ENCODE measurements at places on chromosomes 1 and 21.

DNA sequence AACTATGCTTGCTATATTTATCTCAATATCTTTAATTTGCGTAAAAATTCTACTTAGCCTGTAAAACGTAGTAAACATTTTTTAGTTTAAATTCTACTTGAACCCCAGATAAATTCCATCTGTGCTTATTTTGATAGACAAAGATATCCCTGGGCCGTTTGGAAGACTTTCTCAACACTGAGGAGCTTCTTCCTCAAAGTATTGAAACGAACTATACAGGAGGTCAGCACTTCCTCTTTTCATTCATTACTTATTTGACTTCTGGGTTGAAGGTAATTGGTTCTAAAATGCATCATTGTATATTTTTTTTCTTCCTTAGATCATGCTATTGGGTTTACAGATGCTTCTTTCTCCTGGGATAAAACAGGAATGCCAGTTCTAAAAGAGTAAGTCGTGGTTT is 74.7 kb downstream of the HSPA13 start:
- no peak for DNase-seq

GRCh38 chr21:21401444-21401843 is 403.2 kb downstream of the NCAM2 start:
- DNase-seq, result no peak

GRCh38 chr1:21894034-21894881 is 42.9 kb downstream of the HSPG2 start:
- no peak for DNase-seq

DNA sequence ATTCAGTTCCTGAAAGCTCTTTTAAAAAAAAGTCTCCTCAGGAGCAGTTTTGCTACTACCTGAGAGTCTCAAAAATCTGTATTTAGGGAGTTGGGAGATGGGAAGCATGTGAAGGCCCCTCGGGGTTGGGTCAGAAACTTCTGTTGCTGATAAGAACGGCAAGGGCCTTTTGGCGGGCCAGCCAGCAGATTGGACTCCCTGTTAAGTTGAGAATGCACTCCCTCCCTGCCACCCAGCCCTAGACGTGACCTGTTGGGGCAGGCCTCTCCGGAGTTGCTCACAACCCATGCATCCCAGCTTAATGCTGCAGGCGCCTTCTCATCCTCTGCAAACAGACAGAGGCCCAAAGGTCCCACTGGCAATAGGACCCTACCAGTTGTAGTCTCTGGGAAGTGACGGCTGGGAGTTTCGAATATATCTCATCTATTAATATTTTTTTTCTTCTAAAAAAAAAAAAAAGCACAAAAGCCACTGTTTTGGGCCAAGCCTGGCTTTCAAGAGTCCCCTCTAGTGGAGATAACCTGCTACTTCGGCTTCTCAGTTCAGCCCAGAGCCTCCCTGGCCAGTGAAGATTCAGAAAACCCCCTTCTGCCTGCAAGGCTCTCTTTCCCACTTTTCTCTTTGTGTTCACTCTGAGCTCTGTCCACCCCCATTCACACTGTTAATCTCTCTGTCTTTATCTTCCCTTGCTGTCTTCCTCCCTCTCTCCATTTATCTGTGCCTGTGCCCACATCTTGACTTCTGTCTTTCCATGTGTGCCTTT is 5.3 kb downstream of the PLXNA2 start:
- no peak for DNase-seq

GRCh38 chr1:208121813-208122364 is 122.3 kb downstream of the PLXNA2 start:
- DNase-seq, result no peak

GRCh38 chr21:44088401-44088780 is 18.8 kb upstream of the PWP2 start:
- DNase-seq, result no peak

DNA sequence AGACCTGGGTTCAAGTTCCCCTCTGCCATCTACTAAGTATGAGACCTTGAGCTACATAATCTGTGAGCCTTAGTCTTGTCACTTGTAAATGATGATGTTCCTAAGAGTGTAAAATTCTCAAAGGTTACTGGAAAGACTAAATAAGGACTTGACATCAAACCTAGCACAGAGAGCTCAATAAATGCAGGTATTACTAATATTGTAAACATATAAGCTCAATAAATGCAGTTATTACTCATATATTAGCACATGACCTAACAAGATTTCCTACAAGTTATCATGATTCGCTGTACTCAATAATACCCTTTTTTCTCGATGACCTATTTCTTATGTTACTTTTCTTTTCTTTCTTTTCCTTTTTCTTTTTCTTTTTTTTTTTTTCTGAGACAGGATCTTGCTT is 174.9 kb downstream of the ZNF281 start:
- no peak for DNase-seq

DNA sequence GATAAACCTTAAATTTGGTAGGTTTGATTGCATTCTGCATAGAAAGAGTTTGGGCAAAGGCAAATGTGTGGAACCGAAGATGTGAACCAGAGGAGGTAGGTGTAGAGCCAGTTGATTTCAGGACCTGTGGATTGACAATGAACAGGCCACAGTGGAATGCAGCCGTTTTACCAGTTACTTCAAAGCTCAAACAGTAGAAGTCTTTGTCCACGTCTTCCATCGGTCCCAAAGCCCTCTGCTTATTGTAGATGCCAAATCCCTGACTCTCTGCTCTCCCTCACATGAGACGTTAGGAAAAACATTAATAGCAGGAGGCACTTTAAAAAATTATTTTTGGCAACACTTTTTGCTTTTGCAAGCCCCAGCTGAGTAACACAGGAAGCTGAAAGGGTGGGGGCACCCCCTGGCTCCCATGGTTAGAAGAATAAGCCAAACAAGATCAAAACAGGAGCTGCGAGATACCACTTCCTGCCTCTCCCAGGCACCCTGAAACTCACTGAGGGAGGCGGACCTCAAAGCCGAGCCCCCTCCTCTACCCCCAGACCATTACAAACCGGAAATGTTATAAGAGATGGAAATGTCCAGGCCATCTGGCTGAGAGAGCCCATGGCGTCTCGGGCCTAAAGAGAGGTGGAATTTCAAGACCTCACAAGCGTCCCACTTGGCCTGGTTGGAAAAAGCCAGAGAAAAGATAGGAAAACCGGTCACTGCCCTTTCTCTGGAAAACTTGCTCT is 13.5 kb downstream of the TRAF3IP3 start:
- DNase-seq, result no peak

- no peak for DNase-seq
Measured at GRCh38 chr21:15592271-15592860, 137.4 kb upstream of the USP25 start.

- no peak for DNase-seq
Measured at GRCh38 chr1:236253918-236254637, 27.7 kb downstream of the ERO1B start.

- no peak for DNase-seq
Measured at GRCh38 chr1:154453161-154453560, 48.0 kb downstream of the IL6R start.

DNA sequence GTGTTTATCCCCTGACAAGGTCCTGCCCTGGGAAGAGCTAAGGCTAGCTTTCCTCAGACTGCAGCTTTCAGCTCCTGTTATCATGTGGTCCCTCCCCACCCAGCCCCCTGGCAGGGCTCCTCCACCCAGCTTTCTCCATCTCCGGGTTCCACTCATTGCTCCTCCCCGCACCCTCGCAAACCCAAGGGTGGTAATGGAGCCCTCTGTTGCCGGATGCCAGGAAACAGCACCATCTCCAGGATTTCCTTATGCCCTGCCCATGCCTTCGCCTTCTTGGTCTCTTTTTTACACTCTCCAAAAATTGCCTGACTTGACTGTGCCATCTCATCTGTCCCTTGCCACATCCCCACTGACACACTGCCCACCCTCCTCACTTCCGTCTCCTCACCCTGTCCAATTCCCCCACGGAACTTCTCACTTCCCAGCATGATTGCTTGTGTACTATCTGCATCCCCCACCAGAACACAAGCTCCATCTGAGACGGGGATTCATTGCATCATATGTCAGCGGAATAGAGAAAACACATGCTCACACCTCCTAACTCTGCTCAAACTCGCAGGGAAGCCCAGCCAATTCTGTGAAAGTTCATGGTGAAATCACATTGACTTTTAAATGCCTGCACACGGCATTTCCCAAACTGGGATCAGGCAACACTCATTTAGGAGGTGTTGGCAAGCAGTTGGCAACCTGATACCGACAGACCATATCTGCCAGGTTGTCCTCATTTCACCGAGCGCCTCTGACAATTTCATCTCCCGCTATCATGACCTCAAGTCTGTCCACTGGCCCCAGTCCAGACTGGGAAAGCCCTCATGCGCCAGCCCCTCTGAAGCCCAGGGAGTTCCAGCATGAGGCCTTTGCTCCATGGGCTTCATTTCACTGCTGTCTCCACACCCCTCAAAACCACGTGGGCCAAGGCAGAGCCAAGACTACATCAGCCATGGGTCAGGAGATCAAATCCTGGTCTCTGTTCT is 201.1 kb downstream of the MATN1 start:
- no peak for DNase-seq

DNA sequence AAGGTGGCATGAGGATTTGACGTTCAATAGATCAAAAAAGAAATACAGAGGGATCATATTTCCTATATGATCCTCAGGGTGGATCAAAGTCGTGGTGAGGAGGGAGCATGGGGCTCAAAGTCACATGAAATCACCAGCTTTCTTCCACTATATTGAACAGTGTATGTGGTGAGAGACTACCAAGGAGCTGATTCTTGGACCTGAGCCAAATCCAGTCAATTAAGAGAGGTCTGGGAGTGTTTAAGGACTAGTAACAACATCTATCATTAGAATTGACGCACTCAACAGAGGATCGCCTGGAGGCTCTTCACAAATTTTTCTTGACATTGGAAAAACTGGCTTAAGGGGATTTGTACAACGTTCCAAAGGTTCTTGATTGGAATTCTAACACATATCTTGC is 267.7 kb upstream of the PROX1 start:
- DNase-seq, result no peak

DNA sequence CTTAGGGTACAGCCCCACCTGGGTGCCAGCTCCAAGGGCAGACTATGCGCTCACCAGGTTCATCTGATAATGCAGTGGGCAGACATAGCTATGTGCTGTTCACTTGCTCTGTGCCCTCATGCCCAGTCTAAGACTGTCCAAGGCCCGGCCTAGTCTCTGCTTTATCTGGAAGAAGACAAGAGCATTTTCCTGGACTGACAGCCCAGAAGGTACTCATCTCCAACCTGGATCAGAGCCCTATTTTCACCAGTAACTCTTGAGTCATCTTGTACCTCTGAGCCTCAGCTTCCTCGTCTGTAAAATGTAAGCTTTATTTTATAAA is 28.5 kb upstream of the LRRC8C start:
- DNase-seq, result no peak

DNA sequence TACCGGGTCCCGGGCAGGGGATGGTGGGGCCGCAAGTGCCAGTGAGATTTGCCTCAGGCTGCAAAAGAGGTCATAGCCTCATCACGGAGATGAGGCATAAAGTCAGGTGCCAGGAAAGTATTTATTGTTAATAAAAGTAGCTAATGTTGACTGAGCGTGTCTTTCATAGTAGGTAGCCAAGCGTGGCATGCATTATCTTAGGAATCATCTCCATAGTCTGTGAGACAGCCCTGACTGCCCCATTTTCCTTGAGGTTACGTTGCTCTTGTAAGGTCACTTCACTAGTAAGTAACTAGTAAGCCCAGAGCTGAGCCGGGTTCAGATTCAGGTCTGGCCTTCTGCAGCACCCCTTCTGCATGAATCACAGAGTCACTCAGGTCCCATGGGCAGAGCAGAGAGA is 174.2 kb downstream of the CAMTA1 start:
- DNase-seq, result no peak

DNA sequence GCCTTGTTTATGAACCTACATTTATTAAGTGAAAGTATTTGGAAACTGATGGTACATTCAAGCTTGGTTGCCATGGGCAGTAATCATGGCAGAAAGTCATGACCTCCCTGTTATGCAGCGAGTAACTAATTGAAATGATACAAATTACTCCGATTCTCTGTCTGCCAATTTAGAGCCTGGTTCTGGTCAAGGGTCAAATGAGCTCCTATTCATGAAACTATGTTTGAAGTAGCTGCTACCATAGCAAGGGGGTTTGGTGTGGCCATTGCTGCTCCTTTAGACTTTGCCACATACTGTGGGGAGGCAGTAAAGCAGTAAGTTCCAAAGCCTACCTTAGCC is 187.2 kb upstream of the FOXD3 start:
- no peak for DNase-seq

- DNase-seq, result no peak
Measured at GRCh38 chr1:23791516-23792047, 637 bp downstream of the LYPLA2 start.

- DNase-seq, result no peak
Measured at GRCh38 chr21:28581976-28582375, 410.7 kb downstream of the LTN1 start.

DNA sequence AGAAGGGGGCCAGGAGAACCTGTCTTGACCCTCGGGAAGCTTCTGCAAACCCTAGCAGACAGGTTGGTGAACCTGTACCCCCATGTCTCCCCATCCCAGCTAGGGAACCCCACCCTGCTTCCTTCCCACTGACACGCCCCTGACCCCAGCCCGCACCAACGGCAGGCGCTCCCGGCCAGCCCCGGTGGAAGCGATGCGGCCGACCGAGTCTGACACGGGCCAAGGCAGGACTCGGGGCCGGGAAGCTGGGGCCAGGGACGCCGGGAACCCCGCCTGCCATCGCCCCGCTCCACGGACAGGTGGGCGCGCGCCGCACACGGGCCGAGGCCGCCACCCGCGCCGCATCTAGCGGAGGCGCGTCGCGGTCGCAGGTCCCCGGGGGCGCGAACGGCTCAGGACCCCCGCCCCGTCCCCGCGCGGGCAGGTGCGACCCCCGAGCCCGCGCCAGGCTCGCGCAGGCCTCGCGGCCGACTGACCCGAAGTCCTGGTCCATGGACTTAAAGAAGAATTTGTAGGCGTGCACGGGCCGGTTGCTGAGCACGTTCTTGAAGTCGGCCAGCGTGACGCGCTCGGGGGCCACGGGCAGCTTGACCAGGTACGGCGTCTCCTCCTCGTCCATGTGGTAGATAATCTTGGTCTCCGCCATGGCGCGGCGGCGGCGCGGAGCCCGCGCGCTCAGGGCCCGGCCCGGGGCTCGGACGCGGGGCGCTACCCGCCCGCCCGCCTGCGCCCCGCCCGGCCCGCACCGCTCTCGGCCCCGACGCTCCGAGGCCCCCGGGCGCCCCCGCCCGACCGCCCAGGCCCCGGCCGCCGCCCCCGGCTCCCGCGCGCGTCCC is 580 bp downstream of the DVL1 start:
- DNase-seq, result no peak

GRCh38 chr21:28375708-28376385 is 616.8 kb downstream of the LTN1 start:
- no peak for DNase-seq

DNA sequence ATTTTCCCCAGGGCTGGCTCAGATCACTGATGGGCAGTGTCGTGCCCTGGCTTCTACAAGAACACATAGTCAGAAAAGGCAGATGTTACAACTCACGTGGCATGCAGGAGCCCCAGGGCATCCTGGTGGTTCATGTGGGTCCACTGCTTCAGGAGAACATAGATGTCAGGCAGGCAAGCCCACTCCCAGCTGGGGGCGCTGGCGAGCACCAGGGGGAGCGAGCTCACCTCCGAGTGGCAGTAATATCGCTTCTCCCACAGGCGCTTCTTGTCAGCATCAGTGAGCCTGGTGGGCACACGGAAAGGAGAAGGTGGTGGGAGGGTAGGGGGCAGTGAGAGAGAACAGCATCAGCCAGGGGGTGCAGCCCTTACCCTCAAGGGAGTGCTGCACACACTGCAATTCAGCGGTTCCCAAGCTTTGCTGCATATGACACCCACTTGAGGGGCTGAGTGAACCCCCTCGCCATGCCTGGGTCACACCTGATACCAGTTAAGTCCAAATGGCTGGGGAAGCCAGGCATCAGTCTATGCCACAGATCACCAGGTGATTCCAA is 34.3 kb upstream of the PPP1R15B start:
- DNase-seq, result peak; percentile 3

GRCh38 chr1:245946905-245947304 is 560.2 kb downstream of the SMYD3 start:
- no peak for DNase-seq

Data from SHP77 treated with DMSO at 0.1 percent for 48 hours (cell line).